ENCODE measurements at places on chromosomes 16 and 17. TPM values are rescaled to one million over a fixed set of nuclear protein-coding genes. Genes with fewer than 3 reads are reported as not detected.

Gene TBC1D28
- not detected for total RNA-seq

Gene DNASE1L2
- total RNA-seq: 0.51 TPM

GRCh38 chr16:17483351-17483750 is 12.6 kb upstream of the XYLT1 start:
- no peak overlapping the region for H3K4me3 ChIP-seq
- H3K27me3 ChIP-seq: no peaks in the 10 kb centered on the region
- no peak overlapping the region for H3K27ac ChIP-seq
- H3K36me3 ChIP-seq: no peaks in the 10 kb centered on the region

DNA sequence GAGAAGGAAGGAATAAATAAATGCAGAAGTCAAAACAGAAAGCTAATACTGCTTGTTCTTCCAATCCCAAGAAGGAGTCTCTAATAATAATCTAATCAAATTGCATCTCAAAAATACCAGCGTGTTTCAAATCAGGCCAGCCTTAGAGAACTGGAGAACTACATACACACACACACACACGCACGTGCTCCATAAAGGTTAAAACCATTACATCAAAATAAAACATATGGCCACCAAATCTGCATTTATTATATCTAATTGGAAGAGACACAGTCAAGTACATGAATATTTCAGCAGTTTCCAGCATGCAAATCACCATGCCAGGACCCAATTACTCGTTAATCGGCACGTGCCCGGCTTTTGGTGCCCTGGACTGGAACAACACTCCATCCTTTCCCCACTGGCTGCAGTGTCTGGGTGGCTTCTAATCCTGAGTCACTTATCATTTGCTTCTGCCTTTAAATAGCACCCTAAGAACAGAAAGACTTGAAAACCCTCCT is 20.4 kb upstream of the KDM8 start:
- H3K4me3 ChIP-seq: no peak overlapping the region
- DNase-seq: no peak
- H3K36me3 ChIP-seq: no peaks in the 10 kb centered on the region
- peaks cover 20% of the 10 kb centered on the region for H3K4me1 ChIP-seq

Gene SPATA22
- not detected for total RNA-seq
